ENCODE measurements at places on chromosomes 16 and 17.

DNA sequence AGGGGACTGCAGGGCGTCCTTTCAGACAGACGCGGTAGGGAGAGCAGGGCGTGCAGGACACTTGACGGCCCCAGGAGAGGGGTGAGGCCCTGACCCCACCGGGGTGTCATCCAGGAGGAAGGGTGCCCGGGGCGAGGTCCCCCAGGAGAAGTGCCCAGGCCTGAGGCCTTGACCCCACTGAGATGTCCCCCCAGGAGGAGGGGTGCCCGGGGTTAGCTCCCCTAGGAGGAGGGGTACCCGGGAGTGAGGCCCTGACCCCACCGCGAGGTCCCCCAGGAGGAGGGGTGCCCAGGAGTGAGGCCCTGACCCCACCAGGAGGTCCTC is 27.2 kb upstream of the METRNL start:
- no peak for DNase-seq

DNA sequence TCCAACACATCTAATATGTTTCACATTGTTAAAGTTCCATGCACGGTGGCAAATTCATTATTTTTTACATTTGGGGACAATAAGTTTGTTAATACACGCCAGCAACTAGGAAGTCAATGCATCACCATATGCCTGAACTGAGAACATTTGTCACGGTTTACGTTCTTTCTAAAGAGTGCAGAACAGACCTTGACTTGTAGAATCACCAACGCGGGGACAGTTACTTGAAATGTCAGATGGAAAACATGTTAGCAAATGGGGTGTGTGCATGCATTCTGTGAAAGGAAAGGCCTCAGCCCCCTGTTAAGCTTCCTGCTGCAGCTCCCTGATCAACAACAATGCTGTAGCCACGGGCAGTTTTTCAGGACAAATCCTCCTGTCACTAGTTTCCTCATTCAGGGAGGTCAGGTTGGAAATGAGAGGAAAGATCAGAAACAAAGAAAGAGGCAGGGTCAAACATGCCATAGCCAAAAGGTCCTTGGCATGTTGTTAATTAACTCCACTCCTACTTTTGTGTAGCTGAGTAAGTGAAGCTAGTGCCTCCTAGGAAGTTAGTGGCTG is 18.4 kb downstream of the SMIM36 start:
- DNase-seq, result no peak

- no peak for DNase-seq
Observed at GRCh38 chr16:50655558-50656055, 25.5 kb downstream of the SNX20 start.

DNA sequence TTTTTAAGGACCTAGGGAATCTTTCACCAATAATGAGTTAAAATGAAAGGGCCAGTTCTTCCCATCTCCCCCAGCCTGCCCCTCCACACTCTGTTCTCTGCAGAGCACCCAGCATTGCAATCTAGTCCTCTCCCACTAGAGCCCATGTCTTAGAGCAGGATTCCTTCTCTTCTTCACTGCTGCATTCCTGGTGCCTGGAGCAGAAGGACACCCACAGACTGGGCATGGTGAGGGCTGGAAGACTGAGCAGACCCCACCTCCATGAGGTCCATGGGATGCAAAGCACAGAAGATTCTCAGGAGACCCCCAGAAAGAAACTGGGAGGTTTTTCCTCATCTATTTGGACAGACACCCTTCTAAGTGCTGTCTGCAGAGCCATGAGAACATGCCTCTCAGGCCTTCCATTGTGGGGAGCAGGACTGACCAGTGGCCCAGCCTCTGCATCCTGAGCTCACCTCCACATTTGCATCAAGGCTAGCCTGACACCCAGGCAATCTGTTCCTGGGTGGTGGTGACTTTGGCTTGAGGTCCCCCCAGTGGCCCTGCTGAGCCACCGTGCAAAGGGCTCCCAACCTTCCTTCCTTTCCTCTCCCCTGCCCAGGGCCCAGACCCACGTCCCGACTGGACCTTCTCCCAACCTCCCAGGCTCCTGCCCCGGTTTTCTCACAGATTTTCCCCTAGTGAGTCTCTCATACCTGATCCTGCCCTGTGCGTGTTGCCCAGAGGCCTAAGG is 74.2 kb upstream of the ZNF469 start:
- no peak for DNase-seq

DNA sequence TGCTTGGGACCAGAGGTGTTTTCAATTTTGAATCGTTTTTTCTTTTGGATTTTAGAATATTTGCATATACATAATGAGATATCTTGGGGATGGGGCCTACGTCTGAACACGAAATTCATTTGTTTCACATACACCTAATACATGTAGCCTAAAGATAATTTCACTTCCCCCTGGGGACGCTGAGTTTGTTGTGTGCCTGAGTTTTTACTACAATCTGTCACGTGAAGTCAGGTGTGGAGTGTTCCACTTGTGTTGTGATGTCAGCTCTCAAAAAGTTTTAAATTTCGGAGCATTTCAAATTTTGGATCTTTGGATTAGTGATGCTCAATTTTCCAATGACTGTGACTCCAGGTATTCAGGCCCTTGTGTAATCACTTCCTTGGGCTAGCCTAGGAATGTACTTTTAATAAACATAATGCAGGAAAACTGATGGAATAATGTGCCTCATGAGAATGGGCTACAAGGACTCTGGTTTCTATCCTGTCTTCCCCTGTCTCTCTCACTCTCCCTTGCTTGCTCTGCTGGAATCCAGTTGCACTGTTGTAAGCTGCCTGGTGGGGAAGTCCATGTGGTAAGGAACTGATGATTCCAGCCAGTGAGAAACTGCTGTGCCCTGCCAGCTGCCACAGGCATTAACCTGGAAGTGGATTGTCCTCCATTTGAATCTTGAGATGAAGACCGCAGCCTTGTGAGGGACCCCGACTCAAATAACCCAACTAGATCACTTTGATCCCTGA is 403.8 kb downstream of the SHISA9 start:
- no peak for DNase-seq

- no peak for DNase-seq
Observed at GRCh38 chr16:87602821-87603683, 744 bp downstream of the JPH3 start.

- DNase-seq, result no peak
Observed at GRCh38 chr16:58499092-58499511, 841 bp upstream of the NDRG4 start.

GRCh38 chr17:19285213-19285900 is 48.2 kb downstream of the EPN2 start:
- DNase-seq, result no peak

DNA sequence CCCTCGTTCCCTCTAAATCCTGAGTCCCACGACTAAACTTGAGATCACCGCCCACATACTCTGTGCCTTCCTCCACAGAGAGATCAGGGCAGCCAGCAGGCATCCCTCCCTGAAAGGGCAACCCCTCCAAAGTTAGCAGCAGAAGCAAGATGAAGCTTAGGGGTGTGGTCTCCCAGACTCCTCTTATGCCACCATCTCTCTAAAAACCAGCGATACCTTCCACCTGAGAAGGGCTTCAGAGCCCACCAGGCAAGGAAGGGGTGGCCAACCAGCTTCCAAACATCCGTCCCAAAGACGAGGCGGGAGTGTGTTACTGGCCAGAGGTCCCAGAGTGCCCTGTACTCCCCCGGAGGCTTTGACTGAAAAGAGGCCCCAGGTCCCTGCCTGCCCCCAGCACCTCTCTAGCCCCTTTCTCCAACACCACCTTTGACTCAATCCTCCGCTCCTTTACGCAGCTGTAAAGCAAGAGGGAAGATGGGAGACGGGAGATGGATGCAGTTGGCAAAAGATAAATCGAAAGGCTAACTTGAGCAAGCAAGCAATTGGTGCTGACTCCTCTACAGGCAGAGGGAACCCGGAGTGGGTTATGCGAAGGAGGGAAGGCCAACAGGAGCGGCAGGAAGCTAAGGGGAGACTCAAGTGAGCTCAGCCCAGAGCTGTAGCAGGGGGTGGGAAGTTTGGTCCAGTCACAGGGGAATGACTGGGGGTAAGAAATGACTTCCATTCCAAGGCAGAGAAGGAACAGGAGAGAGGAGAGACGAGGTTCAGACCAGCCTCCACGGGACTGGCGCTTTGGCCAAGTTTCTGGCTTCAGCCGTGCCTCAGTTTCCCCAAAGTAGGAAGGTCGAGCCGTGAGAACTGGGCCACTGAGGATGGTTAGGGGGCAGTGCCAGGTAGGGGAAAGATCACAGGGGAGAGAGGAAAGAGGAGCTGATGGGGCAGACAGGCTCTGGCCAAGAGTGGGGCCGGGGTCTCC is 1.0 kb downstream of the ST3GAL2 start:
- DNase-seq, result no peak

GRCh38 chr17:64441772-64442540 is 7.0 kb upstream of the MILR1 start:
- no peak for DNase-seq

DNA sequence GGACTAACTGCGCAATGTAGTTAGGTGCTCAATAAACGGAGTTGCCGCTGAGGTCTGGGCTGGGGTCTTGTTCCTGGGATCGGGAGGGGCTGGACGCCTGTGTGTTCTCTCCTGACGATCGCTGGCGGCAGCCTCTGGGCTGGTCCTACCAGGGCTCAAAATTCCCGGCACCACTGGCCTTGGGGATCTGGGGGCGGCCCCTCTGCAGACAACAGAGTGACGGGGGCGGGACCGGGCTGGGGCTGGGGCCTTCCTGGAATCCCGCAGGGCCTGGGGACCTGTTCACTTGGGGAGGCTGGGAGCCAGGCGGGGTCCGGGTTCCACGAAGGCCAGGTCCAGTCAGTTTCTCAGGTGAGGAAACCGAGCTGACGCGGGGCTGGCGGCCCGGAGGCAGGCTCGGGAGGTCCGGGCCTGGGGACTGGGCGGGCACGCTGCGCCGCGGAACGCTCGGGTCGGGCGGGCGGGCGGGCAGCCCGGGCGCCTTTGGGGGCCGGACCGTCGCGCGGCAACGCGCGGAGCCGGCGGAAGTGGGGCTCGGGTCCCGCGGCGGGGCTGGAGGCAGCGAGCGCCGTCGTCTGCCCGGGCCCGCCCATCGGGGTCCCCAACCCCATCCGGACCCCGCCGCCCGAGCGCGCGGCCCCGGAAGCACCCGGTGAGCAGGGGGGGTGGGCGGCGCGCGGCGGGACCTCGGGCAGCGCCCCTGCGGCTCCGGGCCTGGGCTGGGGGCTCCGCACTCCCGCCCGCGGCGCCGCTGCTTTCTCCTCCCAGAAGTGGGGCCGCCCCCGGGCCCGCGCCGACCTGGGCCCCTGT is at the start of gene PIGQ:
Gene PIGQ (plus strand): TSS at position 524 of the 810 bp plus-strand sequence. CDS start 4,107 bp downstream, outside the sequence.
- no peak for DNase-seq

DNA sequence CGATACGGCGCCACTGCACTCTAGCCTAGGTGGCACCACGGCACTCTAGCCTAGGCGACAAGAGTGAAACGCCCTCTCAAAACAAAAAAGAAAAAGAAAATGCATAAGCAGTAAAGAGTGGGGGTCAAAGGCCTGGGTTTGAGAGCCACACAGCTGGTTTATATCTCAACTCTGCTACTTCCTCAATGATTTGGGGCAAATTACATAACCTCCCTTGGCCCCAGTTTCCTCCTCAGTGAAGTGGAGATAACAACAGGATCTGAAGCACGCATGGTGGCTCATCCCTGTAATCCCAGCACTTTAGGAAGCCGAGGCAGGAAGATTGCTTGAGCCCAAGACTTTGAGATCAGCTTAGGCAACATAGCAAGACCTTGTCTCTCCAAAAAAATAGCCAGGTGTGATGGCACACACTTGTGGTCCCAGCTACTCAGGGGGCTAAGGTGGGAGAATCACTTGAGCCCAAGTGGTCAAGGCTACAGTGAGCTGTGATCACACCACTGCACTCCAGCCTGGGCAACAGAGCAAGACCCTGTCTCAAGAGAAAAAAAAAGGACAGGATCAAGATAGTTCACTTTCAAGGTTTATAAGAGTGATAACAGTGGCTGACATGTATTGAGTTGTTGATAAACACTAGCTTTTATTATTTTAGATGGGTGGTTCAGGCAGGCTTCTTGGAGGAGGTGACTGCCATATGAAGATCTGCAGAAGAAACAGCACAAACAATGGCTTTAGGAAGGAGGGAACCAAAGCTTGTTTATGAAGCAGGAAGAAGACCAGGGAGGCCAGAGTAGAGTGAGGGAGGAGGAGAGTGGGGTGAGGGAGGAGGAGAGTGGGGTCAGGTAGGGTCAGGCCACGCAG is 8.5 kb upstream of the COG1 start:
- DNase-seq, result no peak

DNA sequence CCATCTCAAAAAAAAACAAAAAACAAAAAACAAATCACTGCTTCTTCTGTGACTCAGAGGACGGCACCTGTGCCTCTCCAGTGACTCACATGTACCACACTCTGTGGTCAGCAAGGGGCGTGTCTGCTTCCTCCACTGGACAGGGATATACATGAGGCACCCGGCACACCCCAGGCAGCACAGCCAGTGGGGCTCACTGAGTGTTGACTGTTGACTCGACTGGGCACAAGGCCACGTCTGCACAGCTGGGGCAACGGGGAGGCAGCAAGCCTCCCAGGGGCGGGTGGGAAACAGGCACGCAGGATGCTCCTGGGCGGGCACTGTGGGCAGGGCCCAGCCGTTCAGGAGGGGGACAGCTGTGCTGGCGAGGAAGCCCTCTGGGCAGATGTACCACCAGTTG is 64.1 kb downstream of the TIMM22 start:
- DNase-seq, result no peak

- DNase-seq, result no peak
Observed at GRCh38 chr17:10135539-10136257, 62.7 kb downstream of the GAS7 start.

GRCh38 chr17:7610641-7611040 is 4.1 kb downstream of the FXR2 start:
- no peak for DNase-seq

- DNase-seq, result peak; percentile 18
Observed at GRCh38 chr17:75036643-75037268, 10.0 kb downstream of the ATP5PD start.

- DNase-seq, result no peak
Observed at GRCh38 chr17:9677411-9677810, 32.1 kb downstream of the USP43 start.

- no peak for DNase-seq
Observed at GRCh38 chr17:52738791-52739190, 580.3 kb upstream of the CA10 start.

- no peak for DNase-seq
Observed at GRCh38 chr17:45022288-45022648, 29.2 kb downstream of the DCAKD start.

All from esophagus squamous epithelium (tissue), 5 donors.